ENCODE measurements at places on chromosomes 11 and 22.

DNA sequence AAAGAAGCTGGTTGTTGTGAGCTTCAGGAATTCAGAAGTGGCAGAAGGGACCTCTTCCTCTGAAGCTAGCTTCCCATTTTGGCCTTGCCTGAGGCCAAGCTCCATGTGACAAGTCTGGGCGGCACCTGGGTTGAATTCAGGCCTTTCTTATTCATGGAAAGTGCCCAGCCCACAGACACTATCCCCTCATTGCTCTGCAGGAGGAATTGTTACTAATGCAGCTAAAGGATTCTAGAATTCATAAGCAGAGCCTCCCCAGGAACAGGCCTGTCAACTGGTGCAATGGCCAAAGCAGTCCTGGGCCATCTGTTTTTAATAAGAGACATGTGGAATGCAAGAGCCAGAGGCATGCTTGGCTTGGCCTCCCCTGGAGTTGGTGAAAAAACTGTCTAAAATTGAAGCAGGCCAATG, 71.4 kb downstream of the SLC1A2 start:
- DNase-seq: no peak

DNA sequence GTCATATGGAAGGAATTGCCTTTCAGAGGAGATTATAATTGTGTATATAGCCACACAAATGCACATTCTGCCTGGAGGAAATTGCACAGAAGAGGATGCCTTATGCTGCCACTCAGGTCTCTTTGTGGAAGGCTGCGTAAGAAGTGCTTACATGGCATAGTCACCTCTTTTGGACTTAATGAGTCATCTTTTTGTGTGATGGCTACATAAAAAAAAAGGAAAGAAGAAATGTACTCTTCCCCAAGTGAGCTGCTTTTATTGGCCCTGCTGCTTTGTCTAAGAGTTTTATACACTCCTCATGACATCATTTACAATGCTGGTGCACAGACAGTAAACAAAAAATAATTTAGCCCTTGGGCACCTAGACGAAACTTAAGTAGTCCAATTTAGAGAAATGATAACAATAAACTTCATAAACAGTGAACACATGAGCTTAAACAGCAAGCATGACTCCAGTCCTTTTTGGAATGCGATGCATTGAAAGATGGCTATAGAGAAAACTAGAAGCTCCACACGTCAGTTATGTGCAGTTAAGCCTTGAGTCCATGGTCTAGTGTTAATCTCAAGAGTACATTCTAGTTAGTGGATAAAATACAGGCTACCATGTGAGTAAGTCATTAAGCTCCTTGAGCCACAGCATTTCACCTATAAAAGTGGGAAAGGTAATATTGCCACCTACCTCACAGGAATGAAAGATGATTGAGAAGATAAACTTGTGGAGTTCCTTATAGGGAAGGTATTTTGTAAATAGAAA, 12.0 kb downstream of the CSTPP1 start:
- no peak for DNase-seq

DNA sequence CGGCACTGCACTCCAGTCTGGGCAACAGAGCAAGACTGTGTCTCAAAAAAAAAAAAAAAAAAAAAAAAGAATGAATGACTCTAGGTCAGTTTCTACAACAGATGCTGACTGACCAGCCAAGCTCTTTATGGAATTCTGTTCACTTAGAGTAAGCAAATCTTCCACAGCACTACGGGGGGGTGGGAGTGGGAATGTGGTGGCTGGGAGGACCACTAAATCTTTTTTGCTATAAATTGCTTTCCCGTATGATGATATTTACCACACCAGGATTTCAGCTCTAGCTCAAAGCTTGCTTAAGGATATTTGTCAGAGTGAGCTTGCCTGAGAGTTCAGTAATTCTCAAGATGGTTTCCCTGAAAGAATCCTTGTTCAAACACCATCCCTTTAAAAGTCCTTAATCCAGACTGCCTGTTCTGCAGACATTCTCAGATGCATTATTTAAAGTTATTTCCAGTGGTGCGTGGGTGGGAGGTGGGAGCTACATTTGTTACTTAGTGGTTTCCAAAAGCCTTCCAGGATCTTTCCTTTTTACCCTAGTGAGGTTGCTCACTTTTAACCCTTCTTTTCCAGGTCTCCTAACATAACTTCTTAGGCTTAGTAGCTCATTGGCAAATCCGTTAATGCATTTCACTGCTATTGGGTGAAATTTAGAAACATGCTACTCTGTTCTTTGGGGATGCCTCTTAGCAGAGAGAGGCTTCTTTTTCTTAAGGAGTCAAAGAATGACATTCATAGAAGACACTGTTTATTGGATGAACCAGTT, 65.9 kb downstream of the UBASH3B start:
- no peak for DNase-seq

DNA sequence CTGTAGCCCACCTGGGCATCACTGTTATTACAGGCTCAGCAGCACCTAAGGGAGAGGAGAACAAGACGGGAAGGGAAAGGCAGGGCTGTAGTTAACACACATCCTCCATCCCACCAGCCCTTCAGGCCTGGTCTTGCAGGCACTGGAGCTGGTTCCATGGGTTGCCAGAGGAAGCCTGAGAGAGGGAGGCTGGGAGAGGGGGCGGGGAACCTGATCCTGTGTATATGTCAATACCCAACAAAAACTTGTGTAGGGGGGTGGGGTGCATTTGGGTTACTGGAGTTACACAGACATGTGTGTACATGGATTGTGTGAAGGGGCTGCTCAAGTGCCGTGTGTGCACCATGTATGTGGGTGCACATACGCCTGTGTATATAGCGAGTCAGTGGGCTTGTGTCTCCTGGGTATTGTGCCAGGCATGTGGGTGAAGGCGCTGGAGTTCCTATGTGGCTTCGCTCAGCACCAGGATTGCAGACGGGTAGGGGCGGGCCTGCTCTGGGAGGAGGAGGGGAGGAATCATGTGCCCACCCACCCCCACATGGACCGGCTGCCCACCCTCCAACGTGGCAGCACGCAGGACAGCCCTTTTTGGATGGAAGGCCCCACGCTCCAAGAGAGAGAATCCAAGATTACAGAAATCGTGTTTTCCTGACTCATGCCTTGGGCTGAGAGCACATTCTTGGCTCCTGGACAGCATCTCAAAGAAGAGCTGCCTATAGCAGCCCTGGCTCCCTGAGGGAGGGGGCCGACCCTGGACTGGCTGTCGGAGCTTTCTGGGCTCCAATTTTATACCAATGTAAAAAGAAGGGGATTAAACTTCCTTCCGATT, 4.2 kb upstream of the SERPINH1 start:
- DNase-seq: no peak

GRCh38 chr22:47355388-47355725, 592.9 kb downstream of the TBC1D22A start:
- no peak for DNase-seq

DNA sequence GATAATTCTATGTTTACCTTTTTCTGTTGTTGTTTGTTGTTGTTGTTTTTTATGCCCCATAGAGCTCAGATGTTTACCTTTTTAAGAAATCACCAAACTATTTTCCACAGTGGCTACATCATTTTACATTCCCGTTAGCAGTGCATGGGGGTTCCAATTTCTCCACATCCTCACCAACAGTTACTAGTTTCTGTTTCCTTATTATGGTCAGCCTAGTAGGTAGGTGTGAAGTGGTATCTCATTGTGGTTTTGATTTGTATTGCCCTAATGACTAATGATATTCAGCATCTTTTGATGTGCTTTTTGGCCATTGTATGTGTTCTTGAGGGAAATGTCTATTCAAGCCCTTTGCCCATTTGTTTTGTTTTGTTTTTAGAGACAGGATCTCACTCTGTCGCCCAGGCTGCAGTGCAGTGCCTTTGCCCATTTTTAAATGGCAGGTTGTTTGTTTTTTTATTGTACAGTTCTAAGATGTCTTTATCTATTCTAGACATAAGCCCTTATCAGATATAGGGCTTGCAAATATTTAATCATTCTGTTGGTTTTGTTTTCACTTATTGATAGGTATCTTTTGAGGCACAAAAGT, 27.5 kb downstream of the CHEK2 start:
- DNase-seq: no peak

DNA sequence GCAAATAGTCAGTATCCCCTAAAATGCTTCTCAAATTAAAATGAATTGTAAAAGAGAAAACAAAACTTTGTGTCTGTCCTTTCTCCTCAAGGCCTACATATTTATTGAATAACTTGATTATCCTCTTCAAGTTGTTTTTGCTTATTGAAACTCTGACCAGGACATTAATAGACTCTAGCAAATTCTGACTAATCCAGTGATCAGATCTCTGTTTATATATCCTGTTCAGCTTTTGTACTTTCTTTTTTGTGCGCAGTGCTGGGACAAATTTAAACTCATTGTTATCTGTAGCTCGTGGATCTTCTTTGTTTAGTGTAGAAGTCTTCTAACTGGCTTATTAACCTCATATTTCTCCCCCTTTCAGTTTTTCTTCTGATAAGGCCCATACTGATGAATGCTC, 139.9 kb upstream of the SORL1-AS1 start:
- DNase-seq: no peak

DNA sequence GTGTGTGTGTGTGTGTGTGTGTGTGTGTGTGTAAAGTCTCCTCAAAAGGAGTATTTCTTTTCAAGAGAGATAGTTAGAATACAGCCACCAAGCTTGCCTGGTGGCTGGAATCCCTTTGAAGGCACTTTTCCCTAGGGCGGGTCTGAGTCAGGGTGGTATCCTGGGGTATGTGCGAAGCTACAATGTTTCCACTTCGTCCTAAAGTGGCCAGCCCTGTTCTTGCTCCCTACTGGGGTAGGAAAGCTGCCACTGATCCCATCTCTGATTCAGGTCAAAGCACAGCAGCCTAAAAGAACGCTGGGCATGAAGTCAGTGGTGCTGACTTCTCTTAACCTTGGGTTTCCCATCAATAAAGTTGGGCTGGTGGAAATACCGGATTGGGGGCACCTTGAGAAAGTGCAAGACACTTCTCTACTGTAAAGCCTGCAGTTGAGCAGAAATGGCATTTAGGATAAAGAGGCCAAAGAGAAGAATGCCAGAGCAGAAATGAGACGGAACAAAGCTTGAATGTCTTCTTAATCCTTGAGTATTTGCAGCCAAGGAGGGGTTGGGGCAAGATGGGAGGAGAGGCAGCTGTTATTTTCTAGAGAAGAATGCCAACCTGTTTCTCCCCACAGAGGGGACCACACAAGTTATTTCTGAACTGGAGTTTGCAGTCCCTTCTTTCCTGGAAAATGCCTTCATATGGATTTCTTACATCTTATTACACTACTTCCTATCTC, 35.3 kb downstream of the ZNRF3 start:
- no peak for DNase-seq

DNA sequence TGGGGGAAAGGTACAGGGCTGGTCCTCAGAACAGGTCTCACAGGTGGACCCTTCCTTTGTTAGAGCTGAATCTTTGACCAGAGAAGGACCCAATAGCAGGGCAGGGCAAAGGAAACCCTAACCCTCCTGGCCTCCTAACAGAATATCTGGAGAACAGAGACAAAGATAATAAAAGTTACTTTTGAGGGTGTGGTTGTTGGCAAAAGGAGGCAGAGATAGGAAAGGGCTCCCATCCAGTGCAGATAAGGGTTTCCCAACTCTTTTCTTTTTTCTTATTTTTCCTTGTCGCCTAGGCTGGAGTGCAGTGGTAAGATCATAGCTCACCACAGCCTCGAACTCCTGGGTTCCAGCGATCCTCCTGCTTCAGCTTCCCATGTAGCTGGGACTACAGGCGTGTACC, 11.9 kb downstream of the PCSK7 start:
- DNase-seq: no peak

DNA sequence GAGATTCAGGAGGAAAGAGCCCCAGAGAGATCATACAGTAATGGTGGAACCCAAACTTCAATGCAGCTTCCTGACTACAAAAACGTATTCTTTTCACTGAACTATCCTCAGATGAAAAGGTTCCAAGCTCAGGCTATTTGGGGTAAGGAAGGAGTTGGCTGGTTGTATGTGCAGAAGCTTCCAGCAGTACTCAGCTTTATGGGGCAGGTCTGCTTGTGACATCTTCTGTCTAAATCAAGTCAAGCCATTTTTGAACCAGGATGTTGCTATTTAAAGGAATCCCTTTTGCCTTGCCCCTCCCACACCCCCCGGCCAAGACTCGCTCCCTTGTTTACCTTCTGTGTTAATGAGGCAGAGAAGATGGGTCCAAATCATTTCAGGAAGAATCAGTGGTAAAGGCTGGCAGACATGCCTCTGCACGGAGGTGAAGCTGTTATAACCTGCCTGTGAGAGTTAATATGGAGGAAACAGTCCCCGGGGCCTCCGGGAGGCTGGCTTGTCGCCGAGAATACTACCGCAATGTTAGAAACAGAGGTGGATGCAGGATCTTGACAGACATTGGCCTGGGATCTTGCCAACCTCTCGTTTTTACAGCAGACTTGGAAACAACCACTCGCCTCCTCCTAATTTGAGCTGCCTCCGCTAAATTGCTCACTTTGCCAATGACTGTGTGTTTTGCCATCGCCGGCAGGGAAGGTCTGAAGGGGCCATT, 45.4 kb downstream of the TIMP3 start:
- no peak for DNase-seq

DNA sequence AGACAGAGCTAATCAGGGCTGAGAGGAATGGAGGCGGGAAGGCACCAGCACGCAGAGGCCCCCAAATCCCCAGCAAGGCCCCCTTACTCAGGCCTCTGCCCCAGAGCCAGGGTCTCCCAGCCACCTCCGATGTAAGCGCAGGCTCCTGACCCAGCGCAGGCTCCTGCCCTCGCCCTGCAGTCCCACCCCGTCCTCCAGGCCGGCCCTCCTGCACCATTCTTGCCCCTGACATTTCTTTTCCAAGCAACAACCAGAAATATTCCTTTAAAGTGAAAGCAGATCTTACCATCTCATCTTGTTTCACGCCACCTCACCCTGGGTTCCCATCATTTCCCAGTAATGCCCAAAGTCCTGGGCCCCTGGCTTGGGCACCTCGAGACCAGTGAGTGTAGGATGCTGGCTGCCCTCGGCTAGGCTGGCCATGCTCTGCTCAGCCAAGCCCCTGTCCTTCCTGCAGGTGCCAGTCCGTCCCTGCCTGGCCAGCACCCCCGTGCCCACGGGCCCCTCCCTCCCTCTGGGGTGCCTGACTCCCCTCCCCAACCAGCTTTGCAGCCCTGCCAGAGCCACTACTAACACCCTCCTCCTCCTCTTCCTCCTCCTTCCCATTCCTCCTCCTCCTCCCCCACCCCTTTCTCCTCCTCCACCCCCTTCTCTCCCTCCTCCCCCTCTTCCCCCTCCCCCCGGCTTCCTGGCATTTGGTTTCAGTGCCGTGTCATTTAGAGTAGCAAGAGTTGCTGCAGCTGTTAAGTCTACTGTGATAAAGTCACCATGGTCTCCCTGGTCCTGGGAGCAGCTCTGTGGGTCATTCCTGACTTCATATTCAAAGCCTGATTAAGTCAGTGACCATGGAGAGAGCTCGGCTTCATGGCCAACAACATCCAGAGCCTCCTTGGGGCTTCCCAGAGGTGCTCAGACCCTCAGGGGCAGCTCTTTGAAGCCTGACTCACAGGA, 78.7 kb downstream of the PIWIL3 start:
- DNase-seq: no peak

GRCh38 chr11:66835768-66836405, 7.4 kb upstream of the RCE1 start:
- DNase-seq: no peak

DNA sequence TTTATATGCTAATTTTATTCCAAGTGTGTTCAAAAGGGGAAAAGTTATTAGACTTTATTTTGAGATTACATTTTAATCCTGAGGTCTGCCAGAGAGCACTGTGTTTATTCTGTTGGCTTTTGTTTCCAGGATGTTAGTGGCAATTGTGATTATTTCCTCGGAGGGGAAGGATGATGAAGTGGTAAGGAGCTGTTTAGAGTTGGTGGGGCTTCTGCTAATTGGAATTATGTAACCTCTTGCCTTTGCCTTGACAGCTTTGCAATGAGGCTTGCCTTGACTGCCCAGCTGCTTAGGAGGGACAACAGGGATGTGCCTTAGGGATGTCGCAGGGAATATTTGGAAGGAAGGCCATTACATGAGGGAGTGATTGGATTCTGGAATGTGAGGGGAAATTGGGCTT, 89.7 kb upstream of the E2F8 start:
- no peak for DNase-seq
